Stimulated activated CD8-positive, alpha-beta memory T cell treated with anti-CD3 and anti-CD28 coated beads, Interleukin-7, amount 100 ng/mL, for 1 hour (primary cell): ENCODE measurements at places on chromosomes 11 and 22.

DNA sequence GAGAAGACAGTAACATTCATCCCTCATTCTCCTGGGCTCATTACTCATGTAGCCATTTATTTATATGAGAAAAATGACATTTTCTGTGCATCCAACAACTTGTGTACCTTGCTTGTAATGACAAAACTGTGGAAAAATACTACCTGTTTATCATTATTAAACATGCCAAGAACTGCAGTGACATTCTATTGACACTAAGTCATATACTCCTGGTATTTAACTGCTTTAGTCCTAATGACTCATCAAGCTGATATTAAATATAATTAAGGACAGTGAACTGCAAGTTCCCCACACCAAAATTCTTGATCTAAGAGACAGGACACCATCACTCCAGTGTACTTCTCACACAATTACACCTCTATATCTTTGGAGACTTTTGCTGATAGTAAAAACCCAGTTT lies 1328.7 kb upstream of the RAG2 start:
- DNase-seq, result no peak

GRCh38 chr11:77636731-77637344 lies 756 bp downstream of the CLNS1A start:
- DNase-seq, result no peak

GRCh38 chr11:82653752-82654151 lies 79.9 kb downstream of the FAM181B start:
- no peak for DNase-seq

DNA sequence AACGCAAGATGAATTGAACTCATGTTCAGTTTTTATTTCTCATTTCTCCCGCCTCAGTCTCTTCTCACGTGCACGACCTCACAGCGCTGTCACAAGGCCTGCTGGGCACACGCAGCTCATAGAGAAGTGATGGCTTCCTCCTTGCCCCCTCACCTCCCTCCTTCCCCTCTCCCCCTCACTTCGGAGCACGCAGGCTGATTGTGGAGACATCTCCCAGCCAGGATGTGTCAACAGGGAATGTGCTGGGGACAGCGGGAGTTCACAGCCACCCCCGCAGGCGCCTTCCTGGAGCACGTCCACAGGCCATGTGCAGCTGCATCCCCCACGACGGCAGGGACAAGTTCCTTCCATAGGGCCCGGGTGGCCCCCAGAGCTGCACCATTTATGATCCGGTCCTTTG lies 29.1 kb upstream of the KRTAP5-6 start:
- DNase-seq, result no peak

GRCh38 chr11:25838918-25839625 lies 492.9 kb upstream of the ANO3 start:
- no peak for DNase-seq

- no peak for DNase-seq
Observed at GRCh38 chr11:118791961-118792569, 1.1 kb upstream of the DDX6 start.

DNA sequence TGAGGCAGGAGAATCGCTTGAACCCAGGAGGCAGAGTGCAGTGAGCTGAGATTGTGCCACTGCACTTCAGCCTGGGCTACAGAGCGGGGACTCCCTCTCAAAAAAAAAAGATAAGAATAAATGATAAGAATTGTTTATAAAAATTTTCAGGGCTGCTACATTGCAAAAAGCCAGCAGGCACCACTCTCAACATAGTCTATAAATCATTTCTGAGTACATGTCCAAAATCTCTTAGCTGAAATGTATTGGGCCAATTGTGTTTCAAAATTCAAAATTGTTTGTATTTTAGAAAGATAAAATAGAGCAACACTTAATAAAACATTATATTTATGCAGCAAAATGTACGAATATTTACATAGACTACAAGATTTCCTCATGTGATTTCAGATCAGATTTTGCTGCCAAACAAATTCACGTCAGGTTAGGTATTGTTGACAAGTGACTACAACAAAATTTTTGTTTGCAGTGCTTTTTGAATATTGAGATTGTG lies 13.9 kb downstream of the PGR start:
- no peak for DNase-seq

GRCh38 chr11:128900468-128900867 lies 9.3 kb downstream of the KCNJ5 start:
- DNase-seq, result no peak
